CD4-positive, alpha-beta T cell treated with Interleukin-10 for 1 hour (primary cell): ENCODE measurements at places on chromosomes 7 and 10.
A peak's percentile ranks its signal among the peaks of the same experiment; 100 is the strongest.

DNA sequence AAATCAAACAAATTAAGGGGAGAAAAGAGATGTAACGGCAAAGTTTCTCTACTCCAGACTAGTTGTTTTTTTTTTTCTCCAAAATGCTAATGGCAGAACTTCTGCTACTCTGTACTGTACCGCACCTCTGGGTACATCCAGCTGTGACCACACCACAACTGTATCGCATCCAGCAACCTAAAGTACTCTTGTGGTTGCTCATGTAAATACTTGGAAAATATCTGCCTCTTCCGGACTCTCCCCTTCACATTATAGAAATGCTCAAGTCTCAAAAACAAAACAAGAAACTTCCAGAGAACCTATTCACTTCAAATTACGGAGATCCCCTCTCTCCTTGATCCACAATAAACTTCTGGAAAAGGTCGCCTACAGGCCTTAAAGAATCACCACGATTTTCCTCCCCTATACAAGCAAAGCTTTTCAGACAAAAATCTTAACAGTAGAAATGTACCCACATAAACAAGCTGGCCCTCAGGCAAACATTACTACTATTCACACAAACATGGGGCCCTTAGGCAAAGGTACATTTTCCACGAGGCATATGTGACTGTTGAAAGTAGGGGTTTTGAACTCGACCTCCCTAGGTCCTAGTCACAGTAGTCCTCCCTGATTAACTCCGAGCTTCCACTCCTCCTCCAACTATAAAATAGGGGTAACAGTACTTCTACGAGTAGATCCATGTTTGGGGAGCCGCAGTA lies 222.9 kb upstream of the MKLN1 start:
- DNase-seq: peak; percentile 39

DNA sequence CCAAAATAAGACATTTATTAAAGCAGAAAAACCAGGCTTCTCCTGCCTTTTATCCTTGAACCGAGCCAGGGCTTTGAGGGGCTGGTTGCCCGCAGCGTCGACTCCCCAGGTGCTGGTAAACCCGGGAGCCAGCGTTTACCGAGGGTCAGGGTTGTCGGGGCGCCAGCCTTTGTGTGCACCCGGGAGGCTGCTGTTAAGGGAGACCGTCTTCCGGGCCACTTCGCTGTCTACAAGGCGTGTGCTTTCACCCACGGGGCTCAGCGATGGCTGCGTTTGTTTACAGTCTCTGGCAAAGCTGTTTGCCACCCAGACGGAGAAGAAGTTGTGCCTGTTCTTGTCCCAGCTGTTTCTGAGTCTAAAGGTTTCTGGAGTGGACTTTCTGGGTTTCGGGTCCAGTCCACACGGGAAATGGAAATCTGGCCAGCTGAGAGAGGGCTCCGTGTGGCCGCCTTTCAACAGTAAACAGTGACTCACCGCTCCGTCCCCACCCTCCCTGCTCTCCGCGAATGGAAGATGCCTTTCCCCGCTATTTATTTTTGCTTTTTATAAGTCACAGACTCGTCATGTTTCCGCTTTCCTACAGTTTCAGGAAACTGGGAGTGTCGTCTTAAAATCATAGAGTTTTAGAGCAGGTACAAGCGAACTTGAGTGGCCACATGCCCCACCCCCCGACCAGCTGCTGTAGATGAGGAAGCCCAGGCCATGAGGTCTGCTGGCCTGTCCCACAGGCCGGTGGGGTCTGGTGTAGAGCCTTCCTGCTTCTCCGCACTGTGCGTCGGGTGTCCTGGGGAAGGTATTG lies 2.2 kb downstream of the MAFK start:
- peak; percentile 61 for DNase-seq

- DNase-seq: no peak
Observed at GRCh38 chr7:139900326-139900725, 71.3 kb downstream of the TBXAS1 start.

DNA sequence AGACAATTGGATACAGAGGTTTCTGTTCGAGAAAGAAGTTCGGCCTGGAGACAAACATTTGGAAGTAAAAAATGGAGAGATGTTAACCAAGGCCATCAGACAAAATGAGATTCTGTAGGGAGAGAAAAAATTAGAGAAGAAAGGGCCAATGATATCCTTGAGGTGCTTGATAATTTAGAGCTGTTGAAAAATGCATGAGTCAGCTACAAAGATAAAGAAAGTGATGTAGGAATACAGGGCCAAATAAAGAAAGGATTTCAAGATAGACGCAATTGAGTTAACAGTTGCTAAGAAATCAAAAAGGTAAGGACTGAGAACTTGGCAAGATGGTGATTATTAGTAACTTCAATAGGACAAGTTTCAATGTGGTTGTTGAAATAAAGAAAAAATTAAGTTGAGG lies 384.2 kb upstream of the SEMA3A start:
- no peak for DNase-seq

DNA sequence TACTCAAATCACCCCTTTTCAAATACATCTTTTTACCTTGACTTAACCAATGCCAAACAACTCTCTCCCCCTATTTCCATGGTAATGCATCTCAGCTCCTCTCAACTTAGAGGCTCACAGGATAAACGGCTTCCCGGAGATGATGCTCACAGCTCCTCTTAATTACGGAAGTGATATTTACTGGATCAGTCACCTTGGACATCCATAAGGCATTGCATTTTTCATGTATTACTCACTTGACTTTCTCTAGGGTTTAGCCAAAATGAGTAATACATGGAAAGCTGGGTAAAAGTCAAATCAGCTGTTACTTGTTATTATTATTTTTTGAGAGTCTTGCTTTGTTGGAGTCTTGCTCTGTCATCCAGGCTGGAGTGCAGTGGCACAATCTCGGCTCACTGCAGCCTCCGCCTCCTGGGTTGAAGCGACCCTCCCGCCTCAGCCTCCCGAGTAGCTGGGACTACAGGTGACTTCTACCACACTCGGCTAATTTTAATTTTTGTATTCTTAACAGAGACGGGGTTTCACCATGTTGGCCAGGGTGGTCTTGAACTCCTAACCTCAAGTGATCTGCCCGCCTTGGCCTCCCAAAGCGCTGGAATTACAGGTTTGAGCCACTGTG lies 73.3 kb upstream of the RHEB start:
- no peak for DNase-seq

DNA sequence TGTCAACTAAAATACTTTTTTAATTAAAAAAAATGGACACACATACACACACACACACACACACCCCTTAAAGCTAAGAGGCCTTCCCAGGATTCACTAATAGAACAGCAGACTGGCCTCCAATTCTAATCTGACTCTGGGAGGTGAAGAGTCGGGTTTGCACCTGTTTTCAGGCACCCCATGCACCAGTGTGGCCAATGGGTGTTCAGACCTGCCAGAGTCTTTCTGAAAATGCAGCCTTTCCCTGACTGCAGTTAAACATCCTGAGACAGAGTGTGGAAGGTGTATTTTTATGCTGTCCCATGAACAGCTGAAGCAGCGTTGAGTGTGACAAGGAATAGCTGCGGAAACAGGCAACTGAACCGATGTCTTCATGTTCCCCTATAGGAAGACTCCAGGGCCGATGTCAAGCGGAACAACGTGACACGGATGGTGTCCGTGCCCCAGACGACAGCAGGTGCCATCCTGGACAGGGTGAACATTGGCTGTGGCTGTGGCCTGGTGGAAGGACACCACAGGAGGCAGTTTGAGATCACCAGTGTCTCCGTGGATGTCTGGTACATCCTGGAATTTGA lies 74.6 kb upstream of the LYZL2 start:
- DNase-seq: no peak
